Left kidney (tissue), 8 donors: ENCODE measurements at places on chromosomes 5 and 9. TPM values are rescaled to one million over a fixed set of nuclear protein-coding genes. Genes with fewer than 3 reads are reported as not detected.

Gene ENG
- polyA plus RNA-seq: 53.5 TPM

Gene ROPN1L
- polyA plus RNA-seq: 0.95 TPM

Gene HRCT1
- 0.30 TPM for polyA plus RNA-seq

Gene ZCCHC10
- polyA plus RNA-seq: 33.7 TPM

Gene ALG2
- polyA plus RNA-seq: 46.1 TPM

Gene DBH
- 0.90 TPM for polyA plus RNA-seq

Gene DRD1
- not detected for polyA plus RNA-seq

Gene IFNB1
- polyA plus RNA-seq: not detected

Gene ITK
- polyA plus RNA-seq: 0.23 TPM

DNA sequence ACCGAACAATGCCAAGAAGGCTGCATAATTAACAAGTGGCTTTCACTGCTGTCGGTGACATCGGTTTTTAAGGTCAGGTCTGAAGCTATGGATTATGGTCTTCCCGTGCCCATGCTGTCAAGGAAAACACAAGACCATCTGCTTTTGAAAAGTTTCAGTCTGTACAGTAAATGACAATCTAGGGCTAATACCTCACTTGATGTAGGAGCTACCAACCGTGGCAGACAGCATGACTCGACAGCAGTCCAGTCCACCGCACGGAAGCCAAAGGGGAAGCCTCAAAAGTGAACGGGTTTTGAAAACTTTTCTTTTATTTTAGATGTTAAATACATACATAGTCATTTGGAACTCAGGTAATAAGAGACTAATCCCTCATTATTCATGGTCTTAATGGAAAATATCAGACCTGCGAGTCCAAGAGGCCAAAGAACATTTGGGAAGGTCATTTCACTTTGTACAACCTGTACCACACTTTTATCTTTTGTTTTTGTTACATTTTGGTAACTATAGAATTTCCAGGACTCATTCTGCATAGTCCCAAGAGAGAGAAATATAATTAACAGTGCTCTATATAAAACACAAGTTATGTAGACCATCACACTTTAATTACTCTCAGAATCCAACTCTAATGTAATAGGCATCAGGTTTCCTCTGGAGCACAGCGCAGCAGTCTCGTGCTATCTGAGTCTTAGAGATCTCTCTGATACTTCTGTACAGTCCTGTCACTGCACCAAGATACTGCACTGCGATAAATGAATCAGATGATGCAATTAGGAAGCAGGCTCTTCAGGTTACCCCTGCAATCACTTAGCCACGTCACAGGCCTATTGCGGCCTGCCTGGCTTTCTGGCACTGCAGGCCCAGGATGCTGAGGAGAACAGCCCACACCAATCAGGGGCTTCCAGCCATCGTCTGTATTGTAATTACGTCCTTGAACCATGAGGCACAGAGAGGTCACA lies 184.9 kb downstream of the FANCC start:
- DNase-seq: no peak

DNA sequence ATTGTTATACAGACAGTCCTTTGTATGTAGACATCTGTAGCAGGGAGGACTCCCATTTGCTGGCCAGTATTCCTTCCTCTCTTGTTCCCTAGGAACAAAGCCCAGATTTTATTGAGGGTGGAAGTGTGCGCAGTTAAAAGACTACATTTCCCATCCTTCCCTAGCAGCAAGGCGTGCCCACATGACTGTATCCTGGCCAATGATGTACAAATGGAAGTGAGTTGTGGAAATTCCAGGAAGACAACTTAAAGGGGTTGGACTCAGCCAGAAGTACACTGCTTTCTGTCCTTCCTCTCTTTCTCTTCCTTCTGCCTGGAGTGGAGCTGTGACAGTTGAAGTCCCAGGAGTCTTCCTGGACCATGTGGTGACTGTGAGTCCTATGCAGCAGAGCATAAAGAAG lies 89.0 kb downstream of the HRH2 start:
- no peak for DNase-seq

- DNase-seq: peak; percentile 56
These were observed 7.9 kb downstream of the IRX4 start for GRCh38 chr5:1874771-1875220.

DNA sequence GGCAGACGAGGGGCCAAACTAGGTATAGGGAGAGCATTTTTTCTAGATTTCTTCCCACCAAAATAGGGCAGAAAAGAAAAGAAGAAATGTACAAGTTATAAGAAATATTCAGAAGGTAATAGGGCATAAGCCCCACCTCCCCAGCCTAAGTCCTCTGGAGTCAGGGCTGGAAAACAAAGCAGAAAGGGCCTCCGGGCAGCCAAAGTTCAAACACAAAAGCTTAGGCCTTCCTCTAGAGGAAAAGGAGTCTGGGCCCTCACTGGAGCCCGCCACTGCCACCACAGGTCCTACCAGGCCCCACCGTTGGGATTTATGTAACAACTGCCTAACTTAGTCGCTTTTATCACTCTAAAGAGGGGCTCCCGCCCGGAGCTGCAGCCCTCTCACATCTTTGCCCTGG lies 27.6 kb downstream of the TBC1D2 start:
- DNase-seq: no peak

DNA sequence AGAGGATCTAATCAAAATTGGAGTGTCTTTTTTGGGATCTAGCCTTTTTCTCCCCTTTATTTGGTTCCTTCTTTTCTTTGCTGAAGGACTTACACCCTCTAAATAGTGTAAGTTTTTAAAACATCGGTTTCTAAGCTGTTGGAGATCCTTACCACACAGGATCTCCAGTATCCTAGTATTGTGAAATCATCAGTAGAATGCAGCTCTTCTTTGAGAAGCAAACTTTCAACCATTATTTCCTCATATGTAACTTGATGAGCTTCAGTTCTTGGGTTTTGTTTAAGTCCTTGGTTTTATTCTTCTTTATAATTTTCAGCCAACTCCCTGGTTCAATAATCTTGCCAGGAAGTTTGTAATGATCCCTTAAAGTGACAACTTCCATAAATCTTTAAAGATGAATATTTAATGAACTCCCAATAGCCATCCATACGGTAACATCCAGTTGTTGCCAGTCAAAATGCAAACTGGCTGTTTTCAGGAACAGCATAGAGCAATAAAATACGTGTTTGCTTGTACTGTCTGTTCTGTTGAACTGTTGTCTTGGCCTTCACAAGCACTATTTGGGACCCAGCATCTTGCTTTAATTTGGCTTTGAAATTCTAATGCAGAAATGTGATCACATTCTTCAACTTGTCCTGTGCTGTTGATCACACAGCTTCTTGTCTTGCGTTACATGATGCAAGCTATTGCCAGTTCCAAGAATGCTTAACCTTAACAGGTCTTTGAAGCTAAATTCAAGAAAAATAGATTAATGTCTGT lies 34.8 kb upstream of the TTC23L start:
- DNase-seq: no peak

GRCh38 chr9:89254773-89255125 lies 56.2 kb upstream of the CKS2 start:
- DNase-seq: no peak

- peak; percentile 20 for DNase-seq
These were observed 500.9 kb downstream of the DIRAS2 start for GRCh38 chr9:90141723-90142122.

GRCh38 chr5:53362521-53362941 lies 117.9 kb upstream of the FST start:
- DNase-seq: no peak

- no peak for DNase-seq
These were observed 158.1 kb upstream of the HMHB1 start for GRCh38 chr5:143653766-143654282.

DNA sequence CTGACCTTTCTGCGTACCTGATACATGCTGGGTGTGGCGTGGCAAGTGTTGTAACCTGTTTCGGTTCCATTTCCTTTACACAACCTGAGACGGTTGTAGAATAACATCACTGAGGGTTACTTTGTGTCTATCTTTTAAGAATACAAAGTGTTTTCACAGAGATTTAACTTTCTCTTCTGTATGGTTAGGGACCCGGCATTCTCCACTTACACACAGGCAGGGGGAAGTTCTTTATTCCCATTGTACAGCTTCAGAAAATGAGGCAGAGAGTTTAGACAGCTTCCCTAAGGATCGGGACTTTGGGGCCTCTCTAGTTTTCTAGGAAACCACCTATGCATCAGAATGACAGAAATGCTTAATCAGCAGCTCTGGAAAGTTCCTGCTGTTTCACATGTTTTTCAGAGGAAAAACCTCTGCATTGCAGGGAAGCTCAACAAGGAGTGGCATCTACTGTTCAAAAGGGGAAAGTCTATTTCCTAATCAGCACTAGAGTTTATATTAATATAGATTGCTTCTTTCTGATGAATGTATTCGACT lies 41.3 kb downstream of the CAST start:
- peak; percentile 42 for DNase-seq

DNA sequence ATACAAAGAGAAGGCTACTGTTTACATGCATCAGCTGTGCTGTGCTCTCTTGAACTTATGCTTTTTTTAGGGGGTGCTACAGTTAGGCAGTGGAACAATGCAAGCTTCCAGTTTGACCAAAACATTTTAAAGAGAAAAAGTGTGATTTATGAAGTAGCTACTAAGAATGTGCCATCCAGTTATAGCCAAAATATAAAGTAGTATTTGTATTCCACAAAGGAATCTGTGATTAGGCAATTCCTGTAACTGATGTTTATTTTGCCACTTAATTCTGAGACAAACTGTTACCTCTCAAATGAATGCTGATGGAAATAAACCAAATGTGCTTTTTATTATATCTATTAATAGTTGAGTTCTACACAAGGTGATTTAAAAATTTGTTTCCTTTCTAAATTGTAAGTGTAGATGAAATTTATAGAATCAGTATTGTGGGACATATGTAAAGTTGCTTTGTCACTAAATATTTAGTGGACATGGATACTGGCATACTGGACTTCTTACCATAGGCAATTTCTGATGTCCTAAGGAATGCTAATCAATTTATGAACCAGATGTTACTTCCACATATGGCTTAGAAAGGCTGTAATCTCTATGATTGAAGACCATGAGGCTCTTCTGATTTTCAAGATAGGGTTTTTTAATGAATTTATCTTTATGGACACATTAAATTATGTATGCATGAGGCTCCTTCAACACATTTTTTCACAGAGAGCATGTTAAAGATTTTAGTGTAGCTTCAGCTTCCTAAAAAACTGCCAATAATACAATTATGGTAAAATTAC lies 410.2 kb downstream of the PRR16 start:
- DNase-seq: no peak

- DNase-seq: no peak
These were observed 1127.5 kb downstream of the TAF11L14 start for GRCh38 chr5:18761801-18762200.

DNA sequence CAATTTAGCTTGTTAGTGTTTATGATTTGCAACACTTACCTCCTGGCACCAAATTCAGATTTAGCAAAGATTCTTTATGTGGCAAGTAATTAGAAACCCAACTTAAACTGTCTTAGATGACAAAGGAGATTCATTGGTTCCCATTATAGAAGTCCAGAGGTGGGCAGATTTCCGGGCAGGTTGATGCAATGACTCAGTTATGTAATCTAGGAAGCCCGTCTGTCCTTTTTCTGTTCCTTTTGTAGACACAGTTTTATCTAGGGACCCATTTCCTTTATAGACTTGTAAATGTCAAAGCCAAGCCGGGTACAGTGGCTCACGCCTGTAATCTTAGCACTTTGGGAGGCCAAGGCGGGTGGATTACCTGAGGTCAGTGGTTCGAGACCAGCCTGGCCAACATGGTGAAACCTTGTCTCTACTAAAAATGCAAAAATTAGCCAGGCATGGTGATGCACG lies 20.3 kb upstream of the ANKRD33B start:
- DNase-seq: no peak

DNA sequence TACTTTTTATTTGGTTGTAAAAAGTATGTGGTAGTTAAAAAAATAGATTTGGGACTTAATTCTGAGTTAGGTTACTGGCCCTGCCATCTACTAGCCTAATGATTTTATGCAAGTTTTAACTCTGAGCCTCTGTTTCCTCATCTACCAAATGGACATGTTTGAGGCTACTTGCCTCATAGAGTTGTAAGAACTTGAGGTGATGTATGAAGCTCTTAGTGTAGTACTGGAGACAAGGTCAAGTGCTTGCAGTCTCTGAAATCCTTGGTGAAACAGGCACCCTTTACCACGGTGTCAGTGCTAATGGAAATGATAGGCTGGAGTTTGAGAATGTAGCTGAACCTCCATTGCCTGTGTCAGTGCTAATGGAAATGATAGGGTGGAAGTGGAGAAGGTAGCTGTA lies 15.3 kb downstream of the GPR107 start:
- DNase-seq: no peak

DNA sequence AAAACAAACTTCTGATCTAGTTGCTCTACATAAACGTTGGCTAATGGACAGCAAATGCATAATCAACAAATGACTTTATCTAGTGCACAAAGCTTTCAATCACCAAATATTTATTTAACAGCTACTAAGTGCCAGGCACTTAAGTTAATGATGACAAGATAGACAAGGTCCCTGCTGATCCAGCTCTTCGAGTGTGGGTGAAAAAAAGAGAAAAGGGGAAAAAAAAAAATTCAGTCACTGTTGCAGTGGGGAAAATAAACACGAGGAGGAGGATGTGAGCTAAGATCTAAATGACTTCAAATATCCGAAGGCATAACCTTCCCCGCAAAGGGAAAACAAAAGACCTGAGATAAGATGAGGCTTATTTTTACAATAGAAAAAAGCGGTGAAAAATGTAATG lies 9.6 kb downstream of the PSIP1 start:
- DNase-seq: no peak
